HFFc6 (cell line): ENCODE measurements at places on chromosomes 12 and 14.

GRCh38 chr14:61323970-61324369, 2.6 kb downstream of the PRKCH start:
- DNase-seq, result no peak

DNA sequence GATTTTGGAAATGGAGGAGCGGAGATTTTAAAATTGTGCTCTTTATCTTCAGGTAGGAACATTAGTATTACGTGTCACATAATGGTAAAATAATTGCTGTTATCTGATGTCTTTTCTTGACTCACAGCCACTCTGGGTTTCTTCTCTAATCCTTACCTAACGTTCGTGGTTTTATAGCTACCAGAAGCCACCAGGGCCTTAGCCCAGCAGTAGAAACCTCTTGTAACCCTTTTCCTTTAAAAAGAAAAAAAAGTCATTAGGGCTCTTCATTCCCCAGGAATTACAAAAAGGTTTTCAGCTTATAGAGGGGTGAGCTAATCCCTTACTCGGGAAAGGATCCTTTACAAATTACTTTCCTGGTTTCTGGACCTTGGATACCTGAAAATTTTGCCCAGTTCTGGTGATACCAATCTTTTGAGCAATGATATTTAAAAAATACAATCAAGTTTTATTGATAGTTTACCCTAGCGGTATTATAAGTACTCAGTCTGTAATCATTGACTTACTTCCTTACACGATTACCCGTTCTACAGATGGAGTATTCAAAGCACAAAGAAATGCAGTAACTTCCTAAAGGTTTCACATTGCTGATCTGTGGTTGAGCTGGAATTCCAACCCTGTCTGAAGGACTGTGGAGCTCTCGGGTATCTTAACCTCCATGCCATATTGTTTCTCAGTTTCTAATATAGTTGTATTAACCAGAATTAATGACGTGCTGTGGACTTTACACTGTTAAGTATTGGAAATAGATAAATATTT, 1.6 kb downstream of the GABARAPL1 start:
- no peak for DNase-seq

DNA sequence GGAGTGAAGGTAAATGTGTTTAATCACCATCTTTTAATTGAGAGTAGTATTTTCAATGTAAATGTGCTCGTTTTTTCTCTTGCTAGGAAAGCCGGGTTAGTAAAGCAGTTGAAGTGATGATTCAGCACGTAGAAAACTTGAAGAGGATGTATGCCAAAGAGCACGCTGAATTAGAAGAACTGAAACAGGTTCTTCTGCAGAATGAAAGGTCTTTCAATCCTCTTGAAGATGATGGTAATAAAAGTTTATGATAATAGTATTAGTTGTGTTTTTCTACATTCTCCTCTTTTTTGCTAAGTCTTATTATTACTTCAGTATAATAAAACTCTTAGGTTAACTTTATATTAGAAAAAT, 93.9 kb downstream of the DNAI7 start:
- no peak for DNase-seq

GRCh38 chr12:107032266-107032665, 45.3 kb upstream of the MTERF2 start:
- DNase-seq, result no peak

- no peak for DNase-seq
These were observed 294.3 kb downstream of the ALG10B start for GRCh38 chr12:38610808-38611350.

DNA sequence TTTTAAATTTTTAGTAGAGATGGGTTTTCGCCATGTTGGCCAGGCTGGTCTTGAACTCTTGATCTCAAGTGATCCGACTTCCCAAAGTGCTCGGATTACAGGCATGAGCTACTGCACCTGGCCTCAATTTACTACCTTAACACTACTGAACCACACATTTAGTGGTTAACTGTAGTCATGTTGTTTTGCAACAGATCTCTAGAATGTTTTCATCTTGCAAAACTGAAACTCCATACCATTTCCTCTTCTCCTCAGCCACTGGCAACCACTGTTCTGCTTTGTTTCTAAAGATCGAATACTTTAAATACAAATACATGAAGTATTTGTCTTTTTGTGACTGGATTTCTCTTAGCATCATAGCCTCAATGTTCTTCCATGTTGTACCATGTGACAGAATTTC, 15.4 kb upstream of the SMCO2 start:
- no peak for DNase-seq

DNA sequence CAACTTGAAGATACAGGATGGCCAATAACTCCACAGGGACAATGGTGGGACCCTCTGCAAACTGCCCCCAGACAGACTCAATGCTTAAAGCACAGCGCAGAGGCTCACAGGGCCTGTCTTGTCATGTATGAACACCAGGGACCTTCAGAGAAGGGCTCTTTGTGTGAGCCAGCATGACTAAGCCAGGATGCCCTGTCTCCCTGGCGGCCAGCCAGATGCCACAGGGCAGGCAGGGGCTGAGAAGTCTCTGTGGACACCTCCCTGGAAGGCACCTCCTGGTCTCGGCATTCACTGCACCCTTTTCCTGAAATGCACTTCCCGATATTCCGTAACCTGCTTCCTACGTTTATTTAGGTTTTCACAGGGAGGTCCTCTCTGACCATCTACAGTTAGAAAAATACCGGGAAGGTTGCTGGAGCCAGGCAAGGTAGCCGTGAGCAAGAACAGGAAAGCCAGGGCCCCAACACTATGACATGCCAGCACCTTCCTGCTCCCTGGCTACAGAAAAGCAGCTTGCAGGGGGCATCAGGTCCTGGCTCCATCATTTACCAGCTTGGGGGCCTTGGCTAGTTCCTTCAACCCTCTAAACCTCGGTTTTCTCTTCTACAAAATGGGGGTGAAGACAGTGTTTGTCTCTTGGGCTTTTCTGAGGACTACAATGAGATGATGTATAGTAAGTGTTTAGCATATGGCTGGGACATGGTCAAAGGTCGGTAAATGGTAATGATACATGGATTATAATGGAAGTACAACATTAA, 65.0 kb downstream of the PITPNM2 start:
- no peak for DNase-seq

DNA sequence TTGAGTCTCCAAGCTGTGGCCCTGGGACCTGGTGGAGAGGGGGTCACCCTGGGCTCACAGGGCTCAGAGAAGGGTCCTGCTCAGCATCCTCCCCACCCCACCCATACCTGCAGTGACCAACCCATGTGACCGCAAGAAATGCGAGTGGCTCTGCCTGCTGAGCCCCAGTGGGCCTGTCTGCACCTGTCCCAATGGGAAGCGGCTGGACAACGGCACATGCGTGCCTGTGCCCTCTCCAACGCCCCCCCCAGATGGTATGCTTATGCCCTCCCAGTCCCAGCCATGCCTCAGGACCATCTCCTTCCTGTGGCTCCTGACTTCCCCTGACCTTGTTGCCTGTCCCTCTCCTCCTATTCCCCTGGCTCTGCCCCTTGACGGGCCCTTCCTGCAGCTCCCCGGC, 6.7 kb upstream of the NXPH4 start:
- DNase-seq, result no peak

DNA sequence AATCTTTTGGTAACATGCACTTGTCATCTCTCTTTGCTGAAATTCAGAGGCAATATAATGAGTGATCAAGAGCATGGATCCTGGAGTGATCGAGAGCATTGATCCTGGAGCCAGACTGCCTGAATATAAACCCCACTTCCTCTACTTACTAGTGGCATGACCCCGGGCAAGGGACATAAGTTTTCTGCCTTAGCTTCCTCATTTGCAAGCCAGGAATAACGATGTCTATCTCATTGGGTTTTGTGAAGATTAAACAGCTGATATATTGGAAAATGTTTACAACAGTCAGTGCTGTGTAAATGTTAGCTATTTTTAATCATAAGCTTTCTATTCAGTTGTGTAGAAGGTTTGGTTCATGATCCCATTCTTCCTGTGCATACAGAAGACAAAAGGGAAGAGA, 2.4 kb upstream of the CSRNP2 start:
- no peak for DNase-seq

GRCh38 chr12:65838330-65838976, 14.2 kb downstream of the HMGA2 start:
- no peak for DNase-seq

DNA sequence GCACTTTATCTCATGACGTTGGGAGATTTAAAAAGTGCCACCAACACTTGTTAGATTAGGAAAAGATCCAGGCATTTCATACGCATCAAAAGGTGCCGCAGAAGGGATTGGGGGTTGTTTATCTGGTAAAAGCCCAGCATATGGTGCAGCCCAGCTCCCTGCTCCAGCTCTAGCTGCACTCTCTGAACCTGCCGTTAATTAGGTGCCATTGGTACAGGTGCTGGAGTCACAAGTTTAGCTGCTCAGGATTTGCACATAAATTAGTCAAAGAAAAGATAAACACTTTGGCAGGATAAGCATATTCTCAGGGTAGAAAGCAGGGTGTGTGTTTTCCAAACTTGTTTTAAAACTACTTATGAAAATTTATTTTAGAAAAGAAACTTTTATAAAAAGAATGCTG, 932.6 kb upstream of the TMEM132C start:
- DNase-seq, result no peak

DNA sequence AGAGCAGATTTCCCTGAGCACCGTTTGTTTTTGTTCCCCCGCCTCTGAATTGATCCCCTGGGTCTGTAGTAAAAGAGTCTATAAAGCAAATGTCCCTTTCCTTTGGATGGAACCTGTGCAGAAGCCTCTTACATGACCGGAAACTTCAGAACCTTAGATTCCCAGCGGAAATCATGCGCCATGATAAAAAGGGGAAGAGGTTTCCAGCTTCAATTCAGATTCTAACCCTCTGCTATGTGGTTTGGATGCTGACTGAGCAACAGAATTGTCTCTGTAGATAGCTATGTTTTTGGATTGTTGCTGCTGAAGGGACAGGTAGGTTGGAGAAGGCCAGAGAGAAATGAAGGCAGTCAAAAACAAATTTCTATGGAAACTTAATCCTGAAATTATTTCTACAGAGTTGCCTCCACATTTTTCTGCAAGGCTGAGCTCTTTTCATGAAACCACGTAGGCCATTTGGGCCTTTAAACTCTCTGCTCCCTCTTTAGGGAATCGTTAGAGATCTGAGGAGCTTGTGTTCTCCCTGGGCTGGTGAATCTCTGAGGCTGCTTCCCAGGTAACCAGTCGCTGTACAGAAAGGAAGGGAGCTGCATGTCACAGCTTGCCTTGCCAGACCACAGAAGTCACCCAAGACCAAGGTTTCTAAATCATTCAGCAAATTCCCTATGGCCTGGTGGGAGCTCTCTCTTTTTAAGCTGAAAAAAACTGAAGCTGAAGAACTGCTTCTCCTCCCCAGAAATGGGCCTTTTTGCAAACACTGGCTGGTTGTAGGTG, 28.7 kb upstream of the OR10P1 start:
- DNase-seq, result no peak

GRCh38 chr12:9707356-9707755, 25.5 kb downstream of the CLECL1 start:
- DNase-seq, result no peak

GRCh38 chr12:121483949-121484348, 84.0 kb downstream of the RNF34 start:
- no peak for DNase-seq

GRCh38 chr12:113267621-113268020, 46.4 kb downstream of the TPCN1 start:
- DNase-seq, result no peak

- no peak for DNase-seq
These were observed 30.4 kb upstream of the CISTR start for GRCh38 chr12:53782093-53782703.

DNA sequence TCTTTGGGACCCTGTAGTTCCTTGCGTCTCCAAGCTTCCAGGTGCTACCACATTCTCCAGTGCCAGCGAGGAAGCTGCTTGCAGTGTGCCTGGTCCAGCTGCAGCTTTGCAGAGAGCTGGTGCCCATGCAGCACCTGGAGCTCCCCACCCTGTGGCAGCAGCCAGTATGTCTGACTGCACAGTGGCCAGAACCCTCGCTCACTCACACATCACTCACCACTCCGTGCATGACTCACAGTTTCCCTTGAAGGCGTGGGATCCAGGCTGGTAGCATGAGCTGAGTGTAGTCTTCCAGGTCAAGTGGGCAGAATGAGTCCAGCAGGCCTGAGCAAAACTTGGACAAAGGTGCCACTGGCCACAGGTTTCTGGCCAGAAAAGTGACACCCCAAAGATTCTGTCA, 33.6 kb downstream of the SDR9C7 start:
- DNase-seq, result peak; percentile 84

DNA sequence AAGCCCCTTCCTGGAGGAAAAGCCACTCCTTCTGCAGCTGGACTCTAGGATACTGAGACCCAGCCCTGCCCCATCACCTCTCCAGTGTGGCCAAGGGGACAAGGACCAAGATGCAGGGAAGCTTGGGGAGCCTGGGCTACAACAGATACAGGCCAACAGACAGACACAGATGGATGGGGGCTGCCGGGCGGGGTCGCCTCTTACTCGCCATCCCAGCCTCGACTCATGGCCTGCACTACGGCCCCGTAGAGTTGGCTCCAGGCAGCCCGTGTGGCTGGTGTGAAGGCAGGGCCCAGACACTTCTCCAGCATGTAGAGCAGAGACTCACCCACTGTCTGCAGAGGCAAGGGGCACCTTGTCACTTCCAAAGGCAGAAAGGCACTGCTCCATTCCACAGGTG, 4.7 kb downstream of the NGB start:
- no peak for DNase-seq

- DNase-seq, result no peak
These were observed 475.3 kb downstream of the EGLN3 start for GRCh38 chr14:33475623-33476022.

- peak; percentile 50 for DNase-seq
These were observed 14.0 kb downstream of the CCER1 start for GRCh38 chr12:90940872-90941499.

DNA sequence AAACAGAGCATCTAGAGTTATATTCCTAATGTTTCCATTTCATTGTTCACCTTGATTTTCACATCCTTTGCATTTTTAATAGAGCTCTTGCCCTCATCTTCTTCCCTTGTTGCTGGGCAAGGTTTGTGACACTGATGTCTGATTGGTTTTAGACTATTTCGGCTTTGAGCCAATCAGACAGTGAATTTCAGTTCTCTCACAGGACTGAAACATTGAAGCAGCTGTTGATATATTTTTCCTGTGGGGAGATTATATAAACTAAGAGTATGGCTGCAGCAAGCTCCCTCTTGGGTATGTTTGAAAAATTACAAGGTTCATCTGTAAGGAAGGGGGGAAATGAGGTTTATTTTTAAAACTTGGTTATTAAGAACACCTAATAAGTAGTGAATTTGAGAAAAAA, 51.2 kb downstream of the ATF7IP start:
- DNase-seq, result peak; percentile 79

- peak; percentile 48 for DNase-seq
These were observed 47.2 kb upstream of the PLXNC1 start for GRCh38 chr12:94100990-94101737.

DNA sequence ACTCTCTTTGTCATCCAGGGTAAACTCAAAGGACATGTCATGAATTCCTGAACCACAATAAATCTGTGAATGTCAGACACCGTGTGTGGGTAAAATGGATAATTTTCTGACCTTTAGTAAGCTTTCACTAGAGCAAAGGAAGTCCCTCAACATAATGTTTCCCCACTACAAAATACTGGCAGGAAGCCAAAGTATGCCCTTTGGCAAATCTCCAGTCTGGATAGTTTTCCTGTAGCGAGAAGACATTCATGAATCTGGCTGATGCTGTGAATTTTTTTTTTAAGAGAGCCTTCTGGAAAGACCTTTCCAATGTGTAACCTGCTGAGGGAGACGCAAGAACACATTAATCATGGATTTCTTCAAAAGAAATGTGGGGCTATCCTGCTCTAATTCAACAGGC, 389.6 kb upstream of the DDHD1 start:
- DNase-seq, result peak; percentile 12

- no peak for DNase-seq
These were observed 36.4 kb upstream of the AEBP2 start for GRCh38 chr12:19402743-19403431.

- no peak for DNase-seq
These were observed 45.0 kb downstream of the SLC24A4 start for GRCh38 chr14:92368001-92368400.
